HEK293T (cell line): ENCODE measurements at places on chromosomes 5 and 9.

GRCh38 chr9:17017931-17018491 is 116.8 kb upstream of the CNTLN start:
- no peak for DNase-seq

DNA sequence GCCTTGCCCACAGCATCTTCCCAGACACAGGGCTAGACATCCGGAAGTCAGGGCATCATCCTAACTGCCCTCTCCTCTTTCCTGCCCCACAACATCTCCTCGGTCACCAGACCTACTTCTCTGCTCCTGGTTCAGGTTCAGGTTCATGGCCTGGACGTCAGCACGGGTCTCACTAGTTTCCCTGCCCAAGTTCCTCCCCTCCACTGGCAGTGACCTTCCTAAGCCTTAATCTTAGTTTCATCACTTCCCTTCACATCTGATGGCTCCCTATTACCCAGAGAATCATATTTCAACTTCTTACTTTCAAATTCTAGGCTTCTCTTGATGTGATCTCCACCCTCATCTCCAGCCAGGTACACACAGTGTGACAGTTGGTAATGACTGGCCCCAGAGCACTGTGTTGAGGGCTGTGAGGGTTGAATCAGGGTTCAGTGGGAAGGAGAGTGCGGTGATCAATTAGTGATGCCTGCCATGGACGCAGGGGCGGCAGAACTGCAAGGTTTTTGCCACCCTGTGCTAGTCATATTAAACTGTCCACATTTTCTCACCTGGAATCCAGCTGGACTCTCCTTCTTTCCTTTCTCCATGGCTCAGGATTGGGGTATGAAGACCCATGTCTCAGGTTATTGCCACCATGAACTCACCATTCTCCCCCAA is 34.3 kb upstream of the CRB2 start:
- no peak for DNase-seq

GRCh38 chr5:170861917-170862766 is at the start of gene RANBP17:
Gene RANBP17 (plus strand): TSS chr5:170862018.
- DNase-seq, result peak; percentile 72

DNA sequence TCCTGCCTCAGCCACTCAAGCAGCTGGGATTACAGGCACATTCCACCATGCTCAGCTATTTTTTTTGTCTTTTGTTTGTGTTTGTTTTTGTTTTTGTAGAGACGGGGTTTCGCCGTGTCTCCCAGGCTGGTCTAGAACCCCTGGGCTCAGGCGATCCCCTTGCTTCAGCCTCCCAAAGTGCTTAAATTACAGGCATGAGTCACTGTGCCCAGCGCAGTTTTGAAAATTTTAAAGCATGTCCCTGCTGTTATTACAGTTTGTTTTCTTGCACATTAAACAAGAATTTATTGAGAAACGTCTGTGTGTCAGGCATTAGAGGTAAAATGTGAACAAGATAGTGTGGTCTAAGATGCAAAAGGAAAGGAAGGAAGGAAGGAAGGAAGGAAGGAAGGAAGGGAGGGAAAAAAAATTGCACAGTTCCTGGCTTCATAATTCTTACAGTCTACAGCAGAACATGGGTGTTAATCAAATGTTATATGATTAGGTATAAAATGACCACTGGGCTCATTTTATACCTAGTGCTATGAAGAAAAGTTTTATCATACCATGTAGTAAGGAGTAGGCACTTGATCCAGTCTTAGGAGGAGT is 205.4 kb downstream of the SNX18 start:
- DNase-seq, result no peak

DNA sequence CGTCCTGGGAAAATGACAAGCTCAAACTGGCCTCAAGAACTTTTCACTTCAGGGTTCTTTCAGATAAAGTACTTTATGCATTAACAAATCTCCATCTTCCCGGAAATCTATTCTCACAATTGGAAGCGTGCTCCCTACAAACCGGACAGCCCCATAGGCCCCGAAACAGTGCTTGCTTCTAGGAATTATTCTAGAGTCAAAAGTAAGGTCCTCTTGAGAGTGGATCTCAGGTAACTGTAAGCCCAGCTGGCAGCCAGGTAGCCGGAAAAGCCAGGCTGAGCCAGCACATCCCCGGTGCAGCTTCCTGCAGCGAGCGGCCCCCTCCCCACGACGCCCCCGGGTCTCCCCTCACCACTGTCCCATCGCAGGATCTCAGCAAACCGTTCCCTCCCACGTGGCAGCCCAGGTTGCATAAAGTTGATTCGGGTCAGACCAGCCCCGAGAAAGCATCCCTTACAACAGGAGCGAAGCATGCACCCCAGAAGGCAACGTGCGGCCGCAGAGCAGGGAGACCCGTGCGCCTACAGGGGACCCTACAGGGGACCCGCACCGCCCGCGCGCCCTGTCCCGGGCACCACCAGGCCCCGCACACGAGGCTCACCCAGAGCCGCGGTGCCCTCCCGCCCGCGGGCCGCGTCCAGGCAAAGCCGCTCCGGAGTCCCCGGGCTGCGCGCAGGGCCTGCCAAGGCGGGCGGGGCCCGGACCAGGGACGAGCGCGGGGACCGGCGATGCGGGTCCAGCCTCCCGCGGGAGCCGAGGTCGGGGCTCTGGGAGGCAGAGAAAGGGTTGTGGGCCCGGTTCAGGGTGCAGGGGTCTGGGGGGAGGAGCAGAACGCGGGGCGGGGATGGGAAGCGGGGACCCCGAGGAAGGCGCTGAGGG is 920 bp downstream of the LPCAT1 start:
- peak; percentile 42 for DNase-seq

DNA sequence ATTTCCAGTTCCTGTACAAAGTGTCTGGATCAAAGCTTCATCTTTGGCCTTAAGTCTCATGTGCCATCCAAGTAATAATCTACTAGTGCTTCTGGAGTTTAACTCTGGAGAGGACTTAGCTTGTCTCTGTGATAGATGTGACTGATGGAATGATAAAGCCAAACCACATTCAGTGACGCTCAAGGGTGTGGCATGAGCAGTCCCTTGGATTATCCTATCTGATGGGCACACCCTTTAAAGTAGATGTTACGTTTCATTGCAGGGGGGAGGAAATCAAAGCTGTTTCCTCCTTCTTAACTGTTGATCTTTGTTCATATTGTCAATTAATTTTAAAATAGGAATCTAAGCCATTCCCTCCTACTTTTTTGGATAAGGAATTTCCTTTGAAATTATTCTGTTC is 8.5 kb upstream of the EGFLAM start:
- no peak for DNase-seq

DNA sequence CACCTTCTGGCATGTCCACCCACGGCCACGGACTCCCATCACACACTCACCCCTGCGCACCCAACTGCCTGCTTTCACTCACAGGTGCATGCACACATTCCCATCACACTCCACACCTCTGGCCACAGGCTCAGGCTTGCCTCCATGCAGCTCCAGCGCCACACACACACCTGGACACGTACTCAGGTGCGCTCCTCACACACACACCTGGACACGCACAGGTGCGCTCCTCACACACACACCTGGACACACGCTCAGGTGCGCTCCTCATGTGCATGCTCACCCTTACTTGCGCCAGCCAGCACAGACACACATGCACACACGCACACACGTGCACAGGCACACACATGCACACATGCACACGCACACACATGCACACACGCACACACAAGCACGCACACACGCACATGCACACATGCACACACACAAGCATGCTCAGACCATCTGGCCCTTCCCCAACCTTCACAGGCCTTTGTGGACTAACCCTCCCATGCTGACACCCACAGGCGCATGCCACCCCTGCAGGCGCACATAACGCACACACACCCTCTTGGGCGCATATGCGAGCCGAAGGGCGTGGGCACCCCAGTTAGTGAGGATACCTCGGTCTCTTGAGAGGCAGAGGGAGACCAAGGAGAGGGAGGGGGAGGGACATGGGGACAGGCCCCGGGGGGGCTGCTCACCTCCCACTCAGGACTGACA is 8.3 kb downstream of the GRIN1 start:
- DNase-seq, result no peak

DNA sequence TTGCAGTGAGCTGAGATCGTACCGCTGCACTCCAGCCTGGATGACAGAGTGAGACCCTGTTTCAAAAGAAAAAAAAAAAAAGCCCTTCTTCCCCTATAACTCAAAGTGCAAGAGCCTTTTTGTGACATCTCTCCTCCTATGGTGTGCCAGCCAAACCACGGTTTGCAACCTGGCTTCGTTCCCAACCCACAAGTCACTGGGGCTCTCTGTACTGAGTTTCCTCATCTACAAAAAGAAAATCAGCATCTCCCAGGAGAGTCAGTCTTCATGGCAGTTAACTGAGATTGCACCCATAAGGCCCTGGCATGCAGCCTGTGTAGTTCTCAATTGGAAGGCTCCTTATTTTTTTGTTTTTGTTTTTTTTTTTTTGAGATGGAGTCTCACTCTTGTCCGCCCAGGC is 14.8 kb downstream of the ODF2 start:
- no peak for DNase-seq

- no peak for DNase-seq
Observed at GRCh38 chr5:31941151-31941755, 232.9 kb downstream of the GOLPH3 start.
